ENCODE measurements at places on chromosomes 12 and 14.

DNA sequence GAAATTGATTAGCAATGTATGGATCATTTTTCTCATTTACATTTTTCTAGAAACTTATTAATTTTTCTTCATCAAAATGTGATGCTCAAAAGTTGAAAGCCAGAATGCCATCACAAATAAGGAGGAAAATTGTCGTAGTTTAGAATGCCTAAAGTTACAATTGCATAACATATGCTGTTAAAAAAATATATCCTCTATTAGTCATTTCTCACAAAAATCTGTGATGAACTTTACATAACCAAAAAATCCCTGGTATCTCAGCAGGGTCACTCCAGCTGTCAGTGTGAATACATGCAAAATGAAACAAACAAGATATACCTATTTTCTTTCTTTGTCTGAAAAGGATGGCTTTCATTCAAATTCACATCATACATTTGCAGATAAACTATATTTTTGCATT is 358.9 kb downstream of the PAWR start:
- no peak for DNase-seq

GRCh38 chr14:22606380-22606779 is 8.3 kb downstream of the ABHD4 start:
- DNase-seq = no peak

DNA sequence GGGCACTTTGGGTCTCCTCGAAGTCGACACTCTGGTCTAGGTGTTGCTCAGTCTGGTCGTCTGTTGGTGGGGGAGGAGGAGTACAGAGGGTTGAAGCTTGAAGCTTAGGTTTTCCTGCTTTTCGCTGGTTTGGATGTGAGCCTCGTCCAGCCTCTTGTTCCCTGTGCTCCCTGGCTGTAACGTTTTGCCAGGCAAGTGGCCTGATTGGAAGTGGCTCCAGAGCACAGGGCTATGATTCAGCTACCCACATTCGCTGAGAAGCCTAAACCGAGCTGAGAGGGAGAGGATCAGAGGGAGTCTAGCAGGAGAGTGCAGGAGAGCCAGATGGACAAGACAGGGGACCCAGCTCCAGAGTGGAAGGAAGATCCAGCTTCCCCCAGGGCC is 6.1 kb downstream of the HOXC10 start:
- DNase-seq = no peak

GRCh38 chr12:110280392-110280778 is 662 bp upstream of the ATP2A2 start:
- DNase-seq = no peak

DNA sequence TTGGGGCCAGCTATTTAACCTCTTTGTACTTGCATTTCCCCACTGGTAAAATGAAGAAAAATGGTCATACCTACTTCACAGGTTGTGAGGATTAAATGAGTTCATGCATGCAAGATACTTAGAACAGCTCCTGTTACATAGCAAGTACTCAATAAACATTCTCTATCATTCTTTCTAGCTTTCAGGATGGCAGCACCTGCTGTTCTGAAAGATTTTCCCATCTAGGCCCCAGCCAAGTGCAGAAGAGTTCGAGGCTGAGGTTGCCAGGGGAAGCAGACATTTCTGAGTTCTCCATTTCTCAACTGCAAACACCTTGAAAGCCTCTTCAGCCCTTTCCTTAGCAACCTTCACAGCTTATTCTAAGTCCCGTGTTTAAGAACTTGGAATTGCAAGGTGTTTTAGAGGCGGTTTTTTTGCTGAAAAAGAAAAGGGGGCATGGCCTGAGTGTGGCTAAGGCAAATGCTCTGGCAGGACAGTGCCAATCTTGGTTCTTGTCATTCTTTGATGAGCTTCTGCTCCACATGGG is 73.0 kb upstream of the PRMT8 start:
- no peak for DNase-seq

GRCh38 chr14:54147282-54147681 is 190.7 kb upstream of the BMP4 start:
- DNase-seq = no peak

GRCh38 chr12:8985213-8985754 is 4.1 kb upstream of the KLRG1 start:
- no peak for DNase-seq

- no peak for DNase-seq
Observed at GRCh38 chr14:75435473-75435872, 7.7 kb downstream of the JDP2 start.

DNA sequence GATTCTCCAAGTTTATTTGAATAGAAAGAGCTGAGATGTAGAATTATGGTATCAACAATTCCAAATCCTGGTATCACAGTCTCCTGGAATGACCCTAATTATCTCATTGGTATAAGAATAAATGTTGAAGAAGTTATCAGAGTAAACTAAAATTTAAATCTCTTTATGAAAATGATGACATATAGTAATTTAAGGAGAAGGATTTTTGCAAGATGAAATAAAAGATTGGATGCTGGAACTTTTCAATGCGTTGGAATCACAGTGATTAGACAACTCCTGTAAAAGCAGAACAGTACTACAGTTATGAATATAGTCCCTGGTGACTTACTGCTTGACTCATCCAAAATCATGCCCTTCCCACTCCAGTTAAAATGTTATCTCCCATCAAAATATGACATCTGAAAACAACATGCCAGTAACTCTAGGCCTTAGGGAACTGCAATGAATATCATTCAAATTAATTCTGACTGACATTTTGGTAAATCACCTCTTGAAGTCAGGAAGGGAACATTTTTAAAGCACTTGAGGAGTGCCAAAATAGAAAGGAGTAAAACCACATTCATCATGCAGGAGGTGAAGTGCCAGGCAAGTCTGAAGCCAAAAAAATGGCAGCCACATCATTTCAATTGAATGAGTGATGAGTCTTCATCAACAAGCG is 197.8 kb upstream of the PRKD1 start:
- DNase-seq = no peak

- DNase-seq = no peak
Observed at GRCh38 chr12:20567413-20567812, 127.7 kb upstream of the SLCO1C1 start.

DNA sequence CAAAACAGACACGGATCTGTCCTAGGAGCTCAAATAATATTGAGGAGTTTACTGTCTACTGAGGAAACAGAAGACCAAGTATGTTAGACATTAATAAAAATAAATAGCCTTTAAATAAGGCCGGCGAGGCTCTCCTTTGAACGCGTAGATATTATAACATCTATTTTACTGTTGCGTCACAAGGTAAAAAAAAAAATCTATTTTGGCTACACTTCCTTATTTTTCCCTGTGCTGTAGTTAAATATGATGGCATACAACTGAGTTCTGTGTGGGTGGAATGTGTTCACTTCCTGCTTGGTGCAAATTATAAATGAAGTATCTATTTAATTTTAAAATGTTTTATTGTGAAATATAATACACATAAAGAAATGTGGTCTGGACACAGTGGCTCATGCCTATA is 17.2 kb upstream of the RAD52 start:
- DNase-seq = no peak

DNA sequence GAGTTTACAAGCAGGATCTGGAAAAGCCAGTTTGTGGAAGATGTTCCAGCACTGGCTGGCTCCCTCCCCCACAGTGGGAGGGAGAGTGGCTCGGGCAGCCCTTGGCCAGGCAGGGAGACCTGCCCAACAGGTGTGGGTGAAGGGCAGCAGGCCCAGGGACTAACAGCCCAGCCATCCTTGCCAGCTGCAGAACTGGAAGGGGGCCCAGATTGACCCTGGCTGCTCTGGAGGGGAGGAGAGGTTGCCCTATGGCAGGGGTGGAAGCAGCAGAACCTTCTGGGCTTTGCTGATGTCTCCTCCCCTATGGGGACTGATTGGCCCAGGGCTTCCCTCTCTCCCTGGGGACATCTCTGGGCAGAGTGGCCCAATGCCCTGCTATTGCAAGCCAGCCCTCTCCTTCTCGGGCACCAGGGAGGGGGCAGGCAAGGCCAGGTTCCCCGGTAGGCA is 20.5 kb downstream of the IRF2BPL start:
- DNase-seq = no peak

DNA sequence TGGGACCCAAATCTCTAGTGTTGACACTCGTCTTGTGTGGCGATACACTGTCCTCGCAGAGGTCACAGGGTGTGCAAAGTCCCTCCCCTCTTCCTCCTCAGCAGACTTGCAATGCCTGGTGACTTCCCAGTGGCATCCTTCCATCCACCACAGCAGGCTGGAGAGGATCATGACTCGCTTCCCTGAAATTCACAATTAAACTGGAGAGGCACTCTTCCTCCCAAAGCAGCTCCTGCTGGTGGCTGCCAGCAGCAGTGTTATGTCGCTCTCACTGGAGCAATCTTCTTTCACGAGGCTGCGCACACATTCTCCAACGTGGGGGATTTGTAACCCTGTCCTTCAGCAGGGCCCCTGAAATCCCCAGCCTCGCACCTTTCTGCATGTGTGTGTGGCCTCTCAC is 145.2 kb upstream of the TMCC3 start:
- DNase-seq = no peak

GRCh38 chr12:12985817-12986408 is 14.2 kb downstream of the HEBP1 start:
- no peak for DNase-seq

GRCh38 chr12:77835969-77836368 is 5.3 kb downstream of the NAV3 start:
- DNase-seq = no peak

- no peak for DNase-seq
Observed at GRCh38 chr12:12159988-12160387, 89.2 kb downstream of the BCL2L14 start.

GRCh38 chr14:45135156-45135555 is 574 bp upstream of the FANCM start:
- DNase-seq = no peak

DNA sequence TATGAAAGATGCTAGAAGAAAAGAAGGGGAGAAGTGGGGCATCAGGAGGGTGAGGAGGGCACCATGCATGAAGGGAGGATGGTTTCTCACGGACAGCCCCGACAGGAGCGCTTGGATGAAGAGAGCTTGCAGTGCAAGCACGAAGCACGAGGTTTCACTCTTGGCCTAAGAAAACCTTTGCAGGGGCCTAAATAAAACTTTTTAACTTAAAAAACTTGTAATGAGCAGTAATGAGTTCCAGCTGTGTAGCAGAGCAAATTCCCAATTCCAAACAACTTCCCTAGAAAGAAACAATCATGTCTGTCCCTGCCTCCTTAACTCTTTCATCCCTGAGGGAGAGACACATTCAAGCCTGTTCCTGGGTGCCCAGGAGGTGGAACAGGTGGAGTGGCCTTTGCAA is 119.5 kb downstream of the PAH start:
- no peak for DNase-seq

GRCh38 chr12:132604151-132604618 is 6.2 kb downstream of the LRCOL1 start:
- no peak for DNase-seq

- no peak for DNase-seq
Observed at GRCh38 chr14:51912112-51912786, 51.8 kb downstream of the GNG2 start.

DNA sequence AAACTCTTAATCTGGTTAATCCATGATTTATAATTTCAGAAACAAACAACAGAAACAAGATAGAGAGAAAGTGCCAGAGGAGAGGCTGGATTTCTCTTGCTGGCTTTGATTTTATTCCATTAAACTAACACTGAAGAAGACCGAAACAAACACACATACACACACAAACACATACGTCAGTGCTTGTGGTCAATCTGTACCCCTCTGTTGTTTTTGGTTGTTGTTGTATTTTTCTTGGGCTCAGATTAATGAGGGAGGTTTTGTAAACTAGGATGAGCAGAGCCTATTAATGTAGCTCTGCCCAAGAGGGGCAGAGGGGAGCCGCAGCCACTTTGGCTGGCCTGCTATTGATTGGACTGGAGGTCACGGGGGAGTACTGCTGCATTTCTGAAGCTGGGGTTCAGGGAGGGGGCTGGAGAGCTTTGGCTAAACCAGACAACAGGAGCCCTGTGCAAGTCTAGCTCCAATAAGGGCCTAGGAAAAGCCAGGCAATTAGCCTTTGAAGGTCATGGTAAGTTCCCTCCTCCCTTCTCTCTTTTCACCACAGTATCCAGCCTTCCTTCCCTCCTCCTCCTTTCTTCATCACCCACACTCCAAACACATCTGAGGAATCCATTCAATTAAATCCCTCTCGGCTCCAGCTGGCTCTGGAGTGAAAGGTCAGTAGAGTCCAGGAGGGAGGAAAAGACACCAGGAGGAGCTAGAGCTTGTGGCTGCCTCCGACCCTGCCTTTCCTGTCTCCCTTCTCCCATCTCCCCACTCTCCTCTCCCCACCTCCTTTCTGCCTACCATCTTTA is 344.1 kb upstream of the LMO3 start:
- DNase-seq = no peak

DNA sequence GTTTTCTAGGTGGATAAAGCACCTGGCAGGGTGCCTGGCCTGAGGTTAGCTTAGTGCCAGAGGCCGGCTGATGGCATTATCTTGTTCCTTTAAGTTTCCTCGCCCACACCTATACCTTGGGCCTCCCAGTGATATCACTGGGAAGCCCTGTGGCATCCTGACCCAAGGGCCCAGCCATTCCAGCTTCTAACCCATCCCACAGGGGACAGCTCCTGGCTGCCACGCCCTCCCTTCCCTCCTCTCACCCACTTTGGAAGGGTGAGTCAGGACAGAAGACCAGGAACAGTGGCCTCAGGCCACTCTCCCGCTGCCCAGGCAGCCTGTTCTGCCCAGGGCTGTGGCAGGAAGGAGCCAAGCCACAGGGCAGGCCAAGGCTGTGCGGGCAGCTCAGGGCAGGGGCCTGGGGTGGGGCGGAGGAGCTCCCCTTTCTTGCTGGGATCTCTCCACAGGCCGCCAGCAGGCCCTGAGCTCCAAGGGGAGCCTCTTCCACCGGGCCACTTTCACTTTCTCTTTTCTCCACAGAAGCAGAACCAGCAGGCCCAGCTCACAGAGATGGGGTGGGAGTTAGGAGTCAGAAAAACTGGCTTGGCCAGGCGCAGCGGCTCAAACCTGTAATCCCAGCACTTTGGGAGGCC is 75.1 kb downstream of the IRF2BPL start:
- DNase-seq = no peak

DNA sequence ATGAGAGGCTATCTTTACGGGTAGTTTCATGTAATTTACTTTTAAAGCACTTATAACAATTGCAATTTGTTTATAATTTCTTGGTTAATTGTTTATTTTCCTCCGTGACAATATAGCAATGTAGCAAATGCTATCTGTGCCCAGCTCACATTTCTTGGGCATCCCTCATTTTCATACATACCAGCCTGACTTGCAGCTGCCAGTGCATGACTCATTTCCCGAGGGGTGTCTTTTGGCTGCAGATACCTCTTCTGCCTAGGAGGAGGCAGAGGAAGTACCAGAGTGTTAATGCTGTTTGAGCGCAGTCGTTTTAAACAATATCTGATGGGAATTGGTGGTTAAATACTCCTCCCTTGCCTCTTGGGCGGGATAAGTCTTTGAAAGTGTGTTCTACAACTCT is 104.2 kb upstream of the ABCD2 start:
- no peak for DNase-seq

- DNase-seq = no peak
Observed at GRCh38 chr14:96929950-96930349, 132.8 kb downstream of the VRK1 start.

DNA sequence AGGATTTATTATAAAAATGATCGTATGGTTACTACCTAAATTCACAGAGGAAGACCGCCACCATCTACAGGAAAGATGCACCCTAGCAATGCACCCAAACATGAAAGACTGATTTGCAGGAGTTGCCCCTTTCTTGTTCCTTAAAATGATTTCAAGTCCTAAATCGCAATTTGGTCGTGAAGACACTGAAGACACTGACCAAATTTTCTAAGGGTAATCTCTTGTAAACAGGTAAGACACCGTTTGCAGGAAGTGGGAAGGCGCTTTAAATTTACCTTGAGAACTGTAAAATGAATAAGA is 1.0 kb downstream of the SOS2 start:
- DNase-seq = no peak

- DNase-seq = no peak
Observed at GRCh38 chr14:66445936-66446335, 40.2 kb upstream of the CCDC196 start.

- no peak for DNase-seq
Observed at GRCh38 chr12:120583478-120584030, 2.4 kb upstream of the POP5 start.
